Activated CD4-positive, alpha-beta T cell treated with anti-CD3 and anti-CD28 coated beads, Interleukin-10, Interleukin-2, amounts not matched to agents 100 ng/mL and 50 ng/mL, durations not matched to agents 16 hours and 8 hours (primary cell): ENCODE measurements at places on chromosomes 7 and 10.

GRCh38 chr7:68441645-68442044, 1156.6 kb upstream of the AUTS2 start:
- DNase-seq: no peak

DNA sequence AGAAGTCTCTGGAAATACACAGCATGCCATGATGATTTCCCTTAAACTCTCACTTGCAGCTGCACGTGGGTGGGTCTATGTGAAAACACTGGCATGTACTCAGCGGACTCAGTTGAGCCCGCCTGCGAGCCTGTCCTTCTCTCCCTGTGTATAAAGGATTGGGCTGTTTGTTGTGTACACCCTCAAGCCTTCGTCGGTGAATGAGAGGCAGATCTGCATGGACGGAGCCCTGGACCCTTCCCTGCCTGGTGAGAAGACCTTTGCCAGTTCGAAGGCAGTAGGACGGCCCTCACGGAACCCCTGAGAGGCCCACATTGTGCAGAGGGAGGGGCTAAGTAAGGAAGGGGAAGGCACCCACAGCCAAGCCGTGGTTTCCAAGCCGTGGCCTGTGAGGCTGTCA, 121.2 kb downstream of the WDFY4 start:
- no peak for DNase-seq

DNA sequence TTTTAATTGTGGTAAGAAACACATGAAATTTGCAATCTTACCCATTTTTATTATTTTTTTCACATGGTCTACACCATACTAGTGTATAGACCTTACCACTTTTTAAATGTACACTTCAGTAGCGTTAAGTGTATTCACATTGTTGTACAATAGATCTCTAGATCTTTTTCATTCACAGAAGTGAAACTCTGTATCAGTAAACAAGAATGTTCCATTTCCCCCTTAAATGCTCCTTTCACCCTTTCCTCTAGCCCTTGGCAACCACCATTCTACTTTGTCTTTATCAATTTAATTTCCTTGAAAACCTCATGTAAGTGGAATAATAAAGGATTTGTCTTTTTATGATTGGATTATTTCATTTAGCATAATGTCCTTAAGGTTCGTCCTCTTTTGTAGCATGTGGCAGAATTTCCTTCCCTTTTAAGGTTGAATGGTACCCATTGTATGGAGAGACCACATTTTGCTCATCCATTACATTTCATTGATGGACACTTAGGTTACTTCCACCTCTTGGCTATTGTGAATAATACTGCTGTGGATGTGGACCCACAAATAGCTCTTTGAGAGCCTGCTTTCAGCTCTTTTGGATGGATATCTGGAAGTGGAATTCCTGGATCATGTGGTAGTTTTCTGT, 45.7 kb downstream of the SNX10 start:
- no peak for DNase-seq

DNA sequence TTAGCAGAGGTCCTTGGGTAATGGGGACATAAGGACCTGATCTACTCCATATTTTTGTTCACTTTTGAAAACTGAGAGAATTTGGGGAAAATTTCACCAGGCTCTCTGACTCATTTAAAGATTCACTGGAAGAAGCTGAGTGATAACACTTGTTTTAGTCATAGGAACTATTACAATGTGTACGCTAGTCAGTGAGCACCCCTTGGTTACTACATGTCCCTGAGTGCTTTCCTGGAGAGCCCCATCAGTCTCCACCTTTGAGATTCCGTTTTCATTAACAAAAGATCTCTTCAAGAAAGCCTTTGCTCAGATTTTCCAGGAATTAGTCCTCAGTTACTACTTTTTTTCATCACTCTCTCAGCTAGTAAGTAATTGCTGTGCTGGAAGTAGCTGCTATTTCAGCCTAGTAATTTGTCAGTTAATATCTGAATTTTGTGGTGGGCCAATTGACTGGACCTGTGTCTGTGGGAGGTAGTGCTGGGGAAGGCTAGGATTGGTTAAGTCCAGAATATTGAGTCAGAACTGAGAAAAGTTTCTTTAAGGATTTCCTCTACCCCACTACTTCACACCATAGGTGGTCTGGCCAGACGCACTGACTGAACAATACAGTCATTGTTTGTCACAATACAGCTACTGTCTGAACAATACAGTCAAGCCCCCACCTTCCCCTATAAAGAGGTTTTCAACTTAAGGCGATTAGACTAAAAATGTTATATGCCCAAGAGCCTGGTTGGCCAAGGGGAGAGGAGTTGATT, 235.0 kb downstream of the CCDC7 start:
- peak; percentile 20 for DNase-seq

DNA sequence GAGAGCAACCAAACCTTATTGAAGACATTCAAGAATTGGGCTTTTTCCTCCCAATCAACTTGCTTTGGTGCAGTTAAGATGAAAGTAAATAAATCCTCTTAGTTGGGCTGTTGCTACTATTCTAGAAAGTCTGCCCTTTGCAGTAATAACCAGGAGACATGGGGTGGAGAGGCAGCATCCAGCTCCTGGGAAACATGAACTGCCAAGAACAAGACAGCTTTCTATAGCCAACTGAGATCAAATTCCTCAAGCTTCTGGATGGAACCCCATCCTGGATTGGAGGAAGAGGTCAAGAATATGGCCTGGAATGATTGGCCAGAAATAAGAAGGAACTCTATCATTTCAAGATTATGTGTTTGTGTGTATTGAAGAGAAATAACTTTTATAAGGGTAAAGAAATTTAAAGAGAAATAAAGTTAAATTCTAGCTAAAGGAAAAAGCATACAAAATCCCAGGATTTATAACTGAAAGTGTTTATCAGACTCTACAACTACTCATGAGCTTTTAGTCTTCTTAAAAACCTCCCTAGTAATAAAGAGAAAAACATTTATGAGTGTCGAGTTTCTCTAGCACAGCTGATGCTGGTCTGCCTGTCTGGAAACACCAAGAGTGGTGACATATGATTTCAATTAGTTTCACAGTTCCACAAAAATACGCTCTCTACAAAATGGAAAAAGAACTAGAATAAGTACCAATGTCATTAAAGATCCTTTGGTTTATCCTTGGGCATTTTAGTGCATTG, 70.1 kb upstream of the COL1A2 start:
- no peak for DNase-seq

DNA sequence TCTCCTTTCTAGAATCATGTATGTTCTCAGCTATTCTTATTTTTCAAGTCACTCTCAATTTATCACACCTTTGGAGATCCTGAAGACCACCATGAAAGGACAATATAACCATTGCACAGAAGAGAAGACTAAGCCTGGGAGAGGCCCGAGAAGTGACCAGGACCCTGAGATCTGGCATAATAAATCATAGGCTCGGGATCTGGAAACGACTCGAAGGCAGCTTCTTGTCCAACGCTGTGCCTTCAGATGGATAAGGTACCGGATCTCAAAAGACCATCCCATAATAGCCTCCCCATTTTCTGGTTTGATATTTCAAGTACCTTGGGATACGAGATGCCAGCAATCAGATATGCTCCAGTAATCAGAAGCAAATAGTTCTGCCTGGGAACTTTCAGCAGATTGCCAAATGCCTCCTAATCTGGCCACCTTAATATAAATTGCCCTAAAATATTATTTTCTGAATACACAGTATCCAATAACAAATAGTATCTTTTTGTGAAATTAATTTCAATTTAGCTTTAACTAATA, 179.2 kb upstream of the ZMIZ1 start:
- no peak for DNase-seq
